ENCODE measurements at places on chromosomes 1 and 21. TPM values are rescaled to one million over a fixed set of nuclear protein-coding genes. Genes with fewer than 3 reads are reported as not detected.
A peak's percentile ranks its signal among the peaks of the same experiment; 100 is the strongest.

DNA sequence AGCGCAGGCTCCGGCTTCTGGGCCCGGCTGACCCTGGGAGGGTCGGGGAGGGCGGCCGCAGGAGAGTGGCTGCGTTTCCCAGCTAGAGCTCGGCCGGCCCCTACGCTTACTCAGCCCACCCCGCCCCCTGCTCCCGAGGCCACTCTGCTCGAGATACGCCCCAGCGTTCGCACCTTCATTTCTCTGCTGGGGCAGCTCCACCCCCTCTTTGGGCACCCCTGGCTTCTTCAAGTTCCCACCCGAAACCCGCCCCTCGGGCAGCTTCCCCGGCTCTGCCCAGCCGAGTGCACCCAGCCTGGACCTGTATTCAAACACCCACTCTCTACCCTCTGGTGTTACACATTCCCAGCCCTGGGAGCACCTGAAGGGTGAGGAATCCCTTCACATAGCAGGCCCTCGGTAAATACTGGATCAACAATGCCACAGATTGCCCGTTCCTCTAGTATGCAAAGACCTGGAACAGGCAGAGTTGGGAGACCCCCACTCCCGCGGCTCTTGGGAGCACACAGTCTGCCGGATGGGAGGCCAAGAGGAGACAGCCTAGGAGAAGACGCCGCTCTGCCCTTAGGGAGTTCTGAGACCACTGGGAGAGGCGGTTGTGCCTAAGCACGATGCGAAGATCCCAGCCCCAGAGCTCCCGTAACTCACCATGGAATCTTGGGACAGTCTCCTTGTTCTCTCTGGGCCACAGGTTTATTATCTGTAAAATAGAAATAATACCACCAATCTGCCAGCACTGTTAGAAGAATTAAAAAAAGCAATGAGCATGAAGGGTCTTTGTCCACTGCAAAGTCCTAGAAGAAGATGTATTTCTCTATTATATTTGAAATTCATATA lies 566 bp upstream of the PAQR7 start:
- no peak for DNase-seq

DNA sequence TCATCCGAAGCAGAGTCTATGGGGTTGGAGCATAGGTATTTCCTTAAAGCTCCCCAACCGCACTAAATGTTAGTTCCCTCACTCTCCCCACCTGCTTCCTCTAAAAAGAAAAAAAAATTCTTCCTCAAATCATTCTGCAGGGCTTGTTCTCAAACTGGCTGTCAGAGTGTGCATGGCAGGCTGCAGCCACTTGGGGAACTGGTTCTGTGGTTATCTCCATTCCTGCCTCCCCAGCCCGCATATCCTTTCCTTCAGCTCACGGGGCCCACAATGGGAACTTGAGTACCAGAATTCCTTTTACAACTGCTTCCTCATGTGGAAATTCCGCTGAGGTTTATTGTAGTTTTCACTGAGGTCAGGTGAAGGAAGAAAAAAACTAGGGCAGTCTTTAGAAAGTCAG lies 159.2 kb downstream of the PIGK start:
- DNase-seq = no peak

DNA sequence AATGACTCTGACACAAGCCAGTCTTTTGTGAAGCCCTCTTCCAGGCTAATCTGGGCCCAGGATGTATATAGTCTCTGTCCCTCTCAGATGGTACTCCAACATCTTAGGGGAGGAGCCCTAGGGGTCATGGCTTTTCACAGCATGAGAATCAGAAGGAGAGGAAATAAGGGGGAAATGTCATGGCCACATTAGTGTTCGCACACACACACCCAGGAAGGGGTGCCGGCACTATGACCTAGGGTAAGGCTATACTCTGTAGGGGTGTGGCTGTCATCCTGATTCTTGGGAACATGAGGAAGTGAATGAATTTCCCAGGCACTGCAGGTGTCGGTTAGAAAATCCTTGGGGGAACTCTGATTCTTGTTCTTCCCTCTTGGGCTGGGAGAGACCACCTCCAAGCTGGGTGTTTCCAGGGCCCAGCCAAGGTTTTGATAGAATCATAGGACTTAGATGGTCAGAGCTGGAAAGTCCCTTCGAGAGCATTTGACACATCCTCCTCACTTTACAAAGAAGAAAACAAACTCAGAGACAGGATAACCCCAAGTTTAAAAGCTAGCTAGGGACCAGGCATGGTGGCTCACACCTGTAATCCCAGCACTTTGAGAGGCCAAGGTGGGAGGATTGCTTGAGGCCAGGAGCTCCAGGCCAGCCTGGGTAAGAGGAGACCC lies 22.0 kb downstream of the GFI1 start:
- no peak for DNase-seq

DNA sequence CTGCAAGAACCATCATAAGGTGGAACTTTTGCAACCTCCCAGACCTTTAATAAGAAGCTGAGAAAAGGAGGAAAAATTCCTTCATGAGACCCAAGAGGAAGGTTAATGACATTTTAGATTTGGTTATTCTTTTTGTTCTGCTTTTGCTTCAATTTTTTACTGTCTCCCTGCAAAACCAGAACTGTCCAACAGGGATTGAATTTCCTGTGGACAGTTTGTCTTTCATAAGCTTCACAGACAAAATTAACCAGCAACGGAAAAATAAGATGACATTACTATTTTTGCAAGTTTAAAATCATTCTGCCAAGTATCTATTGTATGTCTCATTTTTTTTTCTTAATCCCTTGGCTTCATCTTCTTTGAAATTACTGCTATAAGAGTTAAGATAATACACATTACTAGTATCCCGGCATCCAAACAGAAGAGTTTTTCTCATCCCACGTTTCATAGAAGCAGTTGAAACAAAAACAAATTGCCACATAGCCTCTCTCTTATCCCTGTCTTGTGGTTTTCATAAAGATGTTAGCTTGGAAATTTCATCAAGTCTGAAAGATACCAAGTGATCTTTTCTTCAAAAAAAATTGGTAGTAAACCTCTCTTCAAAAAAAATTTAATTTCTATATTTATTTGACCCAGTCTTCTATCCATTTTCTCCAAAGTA lies 465.3 kb upstream of the PTBP2 start:
- peak; percentile 71 for DNase-seq

- peak; percentile 59 for DNase-seq
These were observed 71.0 kb downstream of the SSBP3 start for GRCh38 chr1:54335011-54335754.

DNA sequence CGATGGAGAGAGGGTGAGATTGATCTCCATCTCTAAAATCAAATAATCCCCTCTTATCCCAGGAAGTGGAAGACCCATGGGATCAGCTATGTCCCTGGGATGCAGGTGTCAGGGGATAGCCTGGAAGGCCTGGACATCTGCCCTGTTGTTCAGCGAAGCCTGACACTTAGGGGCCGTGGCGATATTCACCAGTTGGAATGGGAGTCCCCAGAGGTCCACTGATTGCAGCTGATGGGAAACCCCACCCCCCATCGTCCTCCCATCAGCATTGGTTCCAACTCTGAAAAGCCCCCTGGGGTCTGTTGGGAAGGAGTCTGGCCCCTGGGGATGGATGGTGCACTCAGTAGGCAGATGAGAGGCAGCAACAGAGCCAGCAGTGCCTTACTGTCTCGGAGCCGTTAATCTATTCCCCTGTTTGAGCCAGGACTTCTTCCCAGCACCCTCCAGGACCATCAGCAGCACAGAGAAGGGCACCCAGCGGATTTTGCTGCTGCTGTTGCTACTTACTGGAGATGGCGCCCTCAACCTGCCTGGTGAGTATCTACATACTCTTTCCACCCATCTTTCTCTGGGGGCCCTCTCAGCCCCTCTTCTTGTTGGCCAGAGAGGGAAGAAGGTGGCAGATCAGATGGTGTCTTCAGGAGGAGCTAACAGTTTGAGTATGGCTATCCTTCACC lies 13.4 kb downstream of the CATSPER4 start:
- DNase-seq = no peak

- DNase-seq = no peak
These were observed 24.6 kb upstream of the NEK7 start for GRCh38 chr1:198132060-198132781.

GRCh38 chr1:43573066-43573800 lies 42.5 kb downstream of the PTPRF start:
- no peak for DNase-seq

GRCh38 chr1:6298940-6299465 lies 38.1 kb upstream of the GPR153 start:
- no peak for DNase-seq

DNA sequence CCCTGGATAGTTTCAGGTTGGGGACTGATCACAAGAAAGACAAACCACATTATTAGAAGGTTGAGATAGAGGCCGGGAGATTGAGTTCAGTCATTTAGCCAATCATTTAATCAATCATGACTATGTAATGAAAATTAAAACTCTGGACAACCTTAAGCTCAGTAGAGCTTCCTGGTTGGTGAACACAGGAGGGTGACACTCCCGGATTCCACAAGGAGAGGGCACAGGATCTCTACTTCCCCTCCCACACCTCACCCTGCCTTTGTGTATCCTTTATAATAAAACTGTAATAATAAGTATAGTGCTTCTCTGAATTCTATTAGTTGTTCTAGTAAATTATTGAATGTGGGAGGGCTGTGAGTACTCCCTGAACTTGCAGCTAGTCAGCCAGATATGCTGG lies 150.1 kb downstream of the PIK3R3 start:
- no peak for DNase-seq

GRCh38 chr1:180188091-180188506 lies 33.4 kb downstream of the QSOX1 start:
- peak; percentile 59 for DNase-seq

DNA sequence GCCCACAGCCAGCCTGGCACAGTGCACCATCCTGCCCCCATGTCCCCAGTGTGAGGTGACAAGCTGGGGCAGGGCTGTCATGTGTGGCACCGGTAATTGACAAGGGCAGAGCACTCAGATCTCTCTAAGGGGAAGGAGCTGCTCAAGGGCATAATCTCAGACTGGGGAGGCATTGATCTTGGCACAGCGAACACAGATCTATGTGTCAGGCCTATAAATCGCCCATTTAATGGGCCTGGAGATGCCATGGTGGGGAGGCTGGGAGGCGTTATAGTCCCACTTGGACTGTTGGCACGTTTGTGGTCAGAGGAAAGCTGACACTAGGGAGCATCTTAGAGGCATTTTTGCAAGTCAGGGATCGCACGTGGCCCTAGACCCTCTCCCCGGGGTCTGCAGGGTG lies 594.1 kb downstream of the PTPRU start:
- DNase-seq = no peak

DNA sequence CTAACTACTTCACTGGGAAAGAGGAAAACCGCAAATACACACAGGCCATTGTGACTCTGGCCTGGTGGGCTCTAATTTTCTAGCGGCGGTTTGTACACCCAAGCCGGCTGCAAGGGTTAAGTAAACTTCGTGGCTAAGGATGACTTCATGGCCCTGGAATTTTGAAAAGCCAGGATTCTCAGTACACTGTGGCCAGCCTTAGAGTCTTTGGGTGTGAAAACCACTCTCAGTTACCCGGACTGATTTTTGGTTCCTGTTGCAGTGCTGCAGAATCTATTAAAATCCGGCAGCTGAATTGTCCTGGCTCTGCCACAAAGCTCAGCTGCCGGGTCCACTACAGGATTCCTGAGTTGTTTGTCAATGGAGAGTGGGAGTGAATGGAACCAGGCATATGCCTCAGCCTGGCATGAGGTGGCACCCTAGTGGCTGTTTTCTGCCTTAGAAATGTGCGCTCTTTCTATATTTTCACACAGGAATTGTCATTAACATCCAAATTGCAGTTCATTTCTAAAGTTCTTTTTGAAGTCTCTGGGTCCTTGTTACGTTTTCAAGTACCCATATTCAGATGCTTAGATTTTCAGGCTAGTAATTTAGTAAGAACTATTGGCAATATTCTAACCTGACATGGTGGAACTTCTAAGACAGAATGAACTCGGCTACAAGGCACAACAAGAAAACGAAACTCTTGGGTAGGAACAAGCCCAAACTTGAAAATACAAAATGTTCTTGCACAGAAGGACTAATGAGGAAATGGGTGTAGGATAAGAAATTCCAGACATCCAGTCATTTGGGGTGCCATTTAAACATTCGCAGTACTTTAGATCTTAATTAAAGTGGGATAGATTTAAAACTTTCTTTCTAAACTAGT lies 255.9 kb downstream of the NFIA start:
- peak; percentile 88 for DNase-seq

- DNase-seq = no peak
These were observed 305.4 kb downstream of the DISC1 start for GRCh38 chr1:231931846-231932454.

- DNase-seq = no peak
These were observed 4.9 kb downstream of the TRIM46 start for GRCh38 chr1:155178441-155179111.

- no peak for DNase-seq
These were observed 2.2 kb upstream of the KRTAP10-12 start for GRCh38 chr21:44694776-44695175.

- DNase-seq = peak; percentile 26
These were observed 493 bp upstream of the ELOA start for GRCh38 chr1:23742670-23743286.

DNA sequence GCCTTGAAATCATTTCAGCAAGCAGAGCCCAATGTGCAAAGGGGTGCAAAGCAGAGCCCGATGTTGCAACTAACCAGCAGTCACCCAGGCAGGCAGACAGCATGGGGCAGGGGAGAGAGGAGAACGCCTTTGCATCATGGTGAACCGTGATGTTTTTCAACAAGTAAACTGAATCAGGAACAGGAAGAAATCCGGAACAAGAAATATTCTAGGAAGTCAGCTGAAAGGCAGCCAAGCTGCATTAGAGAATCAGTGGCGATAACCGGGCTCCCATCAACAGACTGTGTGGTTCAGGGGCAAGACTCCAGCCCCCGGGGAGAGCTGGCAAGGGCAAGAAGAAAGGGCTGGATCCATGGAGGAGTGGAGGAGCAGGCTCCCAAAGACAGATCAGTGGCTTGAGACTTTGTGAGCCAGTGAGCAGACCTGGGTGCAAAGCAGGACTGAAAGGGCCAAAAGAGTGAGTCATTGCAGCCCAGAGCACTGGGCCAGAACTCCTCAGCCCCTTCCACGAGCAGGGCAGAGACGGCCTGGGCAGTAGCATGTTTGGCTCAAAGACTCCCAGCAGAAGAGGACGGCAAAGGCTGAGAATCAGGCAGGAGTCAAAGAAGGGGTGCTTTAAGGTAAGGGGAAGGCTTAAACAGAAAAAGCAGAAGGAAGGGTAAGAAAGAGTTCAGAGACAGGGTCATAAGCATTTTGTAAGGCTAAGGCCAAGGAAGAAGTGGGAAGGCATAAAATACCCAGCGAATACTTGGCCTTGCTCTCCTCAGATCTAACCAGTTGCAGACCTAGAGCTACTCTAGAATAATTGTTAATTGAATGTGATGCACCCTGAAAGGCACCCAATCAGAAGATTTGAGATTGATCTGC lies 155.0 kb downstream of the SETD4 start:
- DNase-seq = no peak

DNA sequence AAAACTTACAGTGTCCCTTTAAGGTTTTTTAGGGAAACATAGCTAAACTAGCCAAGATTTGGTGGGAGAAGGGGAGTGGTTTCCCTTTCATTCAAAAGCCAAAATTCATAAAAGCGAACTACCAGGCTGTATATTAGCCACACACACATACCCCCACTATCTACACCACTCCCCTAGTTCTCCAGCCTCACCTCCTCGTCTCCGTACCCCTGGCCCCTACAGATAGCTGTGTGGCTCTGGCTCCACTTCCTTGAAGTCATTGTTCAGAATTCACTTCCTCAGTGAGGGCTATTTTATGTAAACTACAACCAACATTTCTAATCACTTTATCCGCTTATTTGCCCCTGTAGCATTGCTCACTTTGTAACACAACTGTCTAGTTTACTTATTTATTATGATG lies 5.3 kb upstream of the DPH5 start:
- DNase-seq = no peak

Gene KRTAP10-2
- total RNA-seq = not detected

Gene DR1
- 30.6 TPM for total RNA-seq

Gene BMP8B
- total RNA-seq = 0.48 TPM

Gene TMEM52
- total RNA-seq = not detected

Gene INAVA
- total RNA-seq = 3.6 TPM

Gene FCER1G
- 52.5 TPM for total RNA-seq

Gene TMPRSS15
- total RNA-seq = 2.6 TPM

Measured in umbilical cord (tissue), 2 donors.